CD4-positive, alpha-beta T cell (primary cell): ENCODE measurements at places on chromosomes 16 and 17. TPM values are rescaled to one million over a fixed set of nuclear protein-coding genes. Genes with fewer than 3 reads are reported as not detected.
A peak's percentile ranks its signal among the peaks of the same experiment; 100 is the strongest.

GRCh38 chr16:89193576-89194293 is 6.6 kb downstream of the SLC22A31 start:
- no peak for DNase-seq
- H3K4me3 ChIP-seq: no peak overlapping the region
- no peaks in the 10 kb centered on the region for H3K36me3 ChIP-seq
- H3K27ac ChIP-seq: no peak overlapping the region
- peaks cover 18% of the 10 kb centered on the region for H3K4me1 ChIP-seq
- no peaks in the 10 kb centered on the region for H3K27me3 ChIP-seq

GRCh38 chr17:40321961-40322357 is 13.0 kb downstream of the RARA start:
- H3K27ac ChIP-seq: peak overlapping the region; percentile 99
- peaks cover 93% of the 10 kb centered on the region for H3K4me1 ChIP-seq
- no peaks in the 10 kb centered on the region for H3K36me3 ChIP-seq
- H3K27me3 ChIP-seq: no peaks in the 10 kb centered on the region

- no peaks in the 10 kb centered on the region for H3K4me1 ChIP-seq
- no peak overlapping the region for H3K27ac ChIP-seq
- H3K27me3 ChIP-seq: no peaks in the 10 kb centered on the region
Observed at GRCh38 chr17:12853921-12854320, 64.6 kb downstream of the ARHGAP44 start.

- H3K27ac ChIP-seq: peak overlapping the region; percentile 99
- no peaks in the 10 kb centered on the region for H3K27me3 ChIP-seq
- H3K4me1 ChIP-seq: peaks cover 92% of the 10 kb centered on the region
- no peaks in the 10 kb centered on the region for H3K36me3 ChIP-seq
- peak; percentile 91 for DNase-seq
- H3K4me3 ChIP-seq: peak overlapping the region; percentile 96
Observed at GRCh38 chr17:40319651-40320540, 10.9 kb downstream of the RARA start.

LRRC46 gene
- 0.85 TPM for total RNA-seq

SLC13A2 gene
- total RNA-seq: not detected

CYGB gene
- total RNA-seq: not detected
